ENCODE measurements at places on chromosomes 6 and 20.
A peak's percentile ranks its signal among the peaks of the same experiment; 100 is the strongest.

DNA sequence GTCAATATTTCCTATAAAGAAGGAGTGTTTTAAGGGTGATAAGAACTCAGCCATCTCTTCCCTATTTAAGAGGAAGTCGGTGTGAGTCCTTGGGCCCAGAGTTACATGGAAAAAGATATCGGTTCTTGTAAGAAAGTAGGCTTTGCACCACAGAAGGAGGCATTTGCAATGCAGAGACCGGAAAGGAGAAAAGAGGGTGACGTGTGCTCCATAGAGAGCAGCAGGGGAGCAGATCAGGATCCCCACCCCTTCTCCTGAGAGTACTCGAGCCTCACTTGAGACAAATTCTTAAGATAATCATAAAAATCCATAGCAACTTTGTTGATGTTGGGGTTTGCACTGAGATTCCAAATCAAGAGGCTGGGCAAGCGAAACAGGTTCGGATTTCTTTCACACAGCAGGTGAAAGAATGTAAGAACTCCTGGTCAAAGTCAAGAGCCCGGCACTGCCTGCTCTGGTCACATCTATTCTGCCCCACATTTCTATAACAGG is 27.8 kb downstream of the FOXA2 start:
- no peak for DNase-seq

- DNase-seq: no peak
Measured at GRCh38 chr6:130968476-130968875, 94.6 kb downstream of the EPB41L2 start.

DNA sequence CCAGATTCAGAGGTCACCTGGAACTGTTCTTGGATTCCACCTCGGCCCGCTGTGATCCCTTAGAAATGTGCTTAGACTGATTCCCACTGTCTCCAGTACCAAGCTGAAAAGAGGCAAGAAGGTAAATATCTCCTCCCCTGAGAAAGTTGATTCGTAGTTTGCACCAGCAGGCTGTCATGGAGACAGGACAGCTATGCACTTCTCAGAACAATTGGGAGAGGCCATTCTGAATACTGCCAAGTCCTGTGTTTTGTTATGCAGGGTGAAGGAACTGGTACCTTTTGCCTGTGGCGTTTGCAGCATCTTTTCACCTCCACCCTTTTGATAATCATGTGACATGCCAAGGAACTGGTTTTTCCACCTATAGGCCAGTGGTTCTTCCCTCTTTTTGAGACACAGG is 58.2 kb upstream of the RNGTT start:
- DNase-seq: no peak

DNA sequence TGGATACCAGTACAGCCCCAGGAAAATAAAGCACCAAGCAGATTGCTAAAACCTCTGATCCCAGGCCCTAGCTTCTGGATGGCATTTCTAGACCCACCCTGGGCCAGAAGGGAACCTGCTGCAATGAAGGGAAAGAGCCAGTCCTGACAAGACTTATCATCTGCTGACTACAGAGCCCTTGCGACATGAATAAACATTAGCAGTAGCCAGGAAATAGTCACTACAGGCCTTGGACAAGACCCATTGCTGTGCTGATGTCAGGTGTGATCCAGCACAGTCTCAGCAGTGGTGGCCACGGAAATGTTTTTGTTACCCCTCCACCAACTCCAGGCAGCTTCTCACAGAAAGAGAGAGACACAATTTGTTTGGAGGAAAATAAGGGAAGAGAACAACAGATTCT is 399.3 kb downstream of the HAO1 start:
- DNase-seq: peak; percentile 19

- no peak for DNase-seq
Measured at GRCh38 chr20:45821947-45822346, 5.2 kb downstream of the TNNC2 start.

GRCh38 chr6:61679625-61680024 is 606.4 kb downstream of the KHDRBS2 start:
- no peak for DNase-seq

- DNase-seq: peak; percentile 52
Measured at GRCh38 chr6:151916680-151917164, 109.2 kb downstream of the ESR1 start.

- DNase-seq: peak; percentile 26
Measured at GRCh38 chr6:73451223-73452106, 632 bp downstream of the CGAS start.

- DNase-seq: peak; percentile 2
Measured at GRCh38 chr6:46794068-46794467, 879 bp downstream of the MEP1A start.

DNA sequence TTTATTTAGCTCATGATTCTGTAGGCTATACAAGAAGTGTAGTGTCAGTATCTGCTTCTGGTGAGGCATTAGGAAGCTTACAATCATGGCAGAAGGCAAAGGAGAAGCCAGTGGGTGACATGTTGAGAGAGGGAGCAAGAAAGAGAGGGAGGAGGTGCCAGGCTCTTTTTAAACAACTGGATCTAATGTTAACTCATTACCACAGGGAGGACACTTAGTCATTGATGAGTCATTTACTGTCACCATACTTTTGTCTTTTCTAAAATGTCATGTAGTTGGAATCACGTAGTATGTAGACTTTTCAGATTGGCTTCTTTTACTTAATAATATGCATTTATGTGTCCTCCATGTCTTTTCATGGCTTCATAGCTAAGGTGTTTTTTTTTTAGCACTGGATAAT is 58.1 kb downstream of the NUS1 start:
- DNase-seq: no peak

- no peak for DNase-seq
Measured at GRCh38 chr6:114121913-114122662, 151.1 kb upstream of the HDAC2 start.

DNA sequence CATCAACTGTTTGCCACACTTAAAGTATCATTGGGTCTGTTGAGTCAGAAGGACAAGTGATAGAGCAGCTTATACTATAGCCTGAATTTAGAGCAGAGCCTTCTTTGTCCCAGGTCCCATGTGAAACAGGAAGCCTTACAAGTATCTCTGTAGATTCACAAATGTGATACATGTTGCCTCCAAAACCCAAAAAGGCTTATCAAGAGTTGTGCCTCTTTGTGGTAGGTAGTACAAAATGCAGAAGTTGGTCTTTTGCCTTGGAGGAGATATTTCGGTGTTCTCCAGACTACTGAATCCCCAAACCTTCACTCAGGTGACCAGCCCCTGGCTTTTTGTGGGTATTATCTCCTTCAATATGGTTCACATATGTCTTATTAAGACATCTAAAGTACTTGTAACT is 172.8 kb upstream of the PROKR2 start:
- DNase-seq: no peak

DNA sequence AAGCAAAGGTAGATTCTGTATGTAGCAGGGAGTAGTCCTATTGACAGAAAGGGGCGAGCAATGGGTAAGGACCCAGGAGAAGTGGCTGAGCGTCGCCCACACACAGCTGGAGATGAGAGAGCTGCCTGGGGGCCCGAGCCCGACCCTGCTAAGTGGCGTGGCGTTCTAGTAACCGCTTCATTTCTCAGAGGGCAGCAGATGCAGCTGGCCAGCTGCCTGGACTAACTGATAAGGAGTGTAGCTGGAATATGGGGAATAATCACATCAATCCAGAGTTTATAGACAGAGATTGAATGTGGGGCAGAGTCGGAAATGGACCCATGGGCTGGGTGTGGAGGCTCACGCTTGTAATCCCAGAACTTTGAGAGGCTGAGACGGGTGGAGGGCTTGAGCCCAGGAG is 64.4 kb downstream of the EZR start:
- DNase-seq: no peak

DNA sequence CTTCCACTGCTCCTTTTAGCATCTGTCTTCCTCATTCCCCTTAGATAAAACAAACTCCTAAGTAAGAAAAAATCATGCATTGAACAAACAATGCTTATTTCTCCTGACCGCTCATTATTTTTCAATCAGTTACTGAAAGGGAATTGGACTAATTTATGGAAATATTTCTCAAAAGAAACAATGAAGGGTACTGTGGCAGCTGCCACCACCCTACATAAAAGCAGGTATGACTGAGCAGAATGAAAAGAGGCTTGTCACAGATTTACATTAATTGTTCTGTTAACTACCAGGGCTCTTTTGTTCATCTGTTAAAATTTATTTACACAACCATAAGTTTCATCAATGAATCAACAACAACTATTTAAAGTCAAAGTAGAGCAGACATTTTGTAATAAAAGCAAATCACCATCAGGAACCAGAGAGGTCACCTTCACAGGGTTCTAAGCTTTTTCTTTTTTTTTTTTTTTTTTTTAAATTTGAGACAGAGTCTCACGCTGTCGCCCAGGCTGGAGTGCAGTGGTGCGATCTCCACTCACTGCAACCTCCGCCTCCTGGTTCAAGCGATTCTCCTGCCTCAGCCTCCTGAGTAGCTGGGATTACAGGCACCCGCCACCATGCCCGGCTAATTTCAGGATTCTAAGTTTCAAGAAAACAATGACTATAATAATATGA is 204.0 kb downstream of the PTPRK start:
- no peak for DNase-seq

DNA sequence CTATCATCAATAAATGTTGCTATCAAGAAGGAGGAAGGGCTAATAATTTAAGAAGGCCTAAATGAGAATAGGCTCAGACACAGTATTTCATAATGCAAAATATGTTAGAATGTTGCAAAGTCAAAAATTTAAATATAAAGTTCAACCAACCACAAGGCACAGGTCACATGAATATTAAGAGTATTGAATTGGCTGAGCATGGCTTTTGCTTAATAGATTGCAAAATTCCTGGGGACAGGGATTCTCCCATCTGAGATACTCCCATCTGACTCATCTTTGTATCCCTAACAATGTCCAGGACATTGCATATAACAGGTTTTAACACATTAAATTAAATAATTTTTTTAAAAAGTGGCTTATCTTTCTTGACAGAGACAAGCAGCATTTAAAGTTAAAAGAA is 32.9 kb upstream of the UTRN start:
- DNase-seq: no peak

- DNase-seq: no peak
Measured at GRCh38 chr6:45369870-45370269, 7.9 kb downstream of the SUPT3H start.

DNA sequence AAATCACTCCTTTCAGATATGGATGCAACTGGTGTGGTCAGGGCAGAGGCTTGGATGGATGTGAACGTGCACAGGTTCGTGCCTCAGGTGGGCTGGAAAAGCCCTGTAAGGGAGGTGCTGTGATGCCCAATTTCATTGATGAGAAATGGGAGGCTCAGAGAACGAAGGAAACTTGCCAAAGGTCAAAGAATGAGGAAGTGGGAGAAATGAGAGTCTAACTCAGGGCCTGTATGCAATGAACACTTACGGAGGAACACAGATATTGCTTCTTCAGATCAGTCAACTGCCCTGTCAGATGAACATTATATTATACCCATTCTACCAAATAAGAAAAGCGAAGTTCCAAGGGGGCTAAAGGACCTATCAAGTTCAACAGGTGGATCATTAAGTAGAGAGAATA is 134.7 kb downstream of the RCAN2 start:
- no peak for DNase-seq
